ENCODE measurements at places on chromosomes 3 and 15. TPM values are rescaled to one million over a fixed set of nuclear protein-coding genes. Genes with fewer than 3 reads are reported as not detected.

GRCh38 chr15:63858448-63858847 lies 24.7 kb upstream of the HERC1 start:
- no peak for ATAC-seq

GRCh38 chr3:66363148-66363547 lies 137.7 kb downstream of the LRIG1 start:
- no peak for ATAC-seq

DNA sequence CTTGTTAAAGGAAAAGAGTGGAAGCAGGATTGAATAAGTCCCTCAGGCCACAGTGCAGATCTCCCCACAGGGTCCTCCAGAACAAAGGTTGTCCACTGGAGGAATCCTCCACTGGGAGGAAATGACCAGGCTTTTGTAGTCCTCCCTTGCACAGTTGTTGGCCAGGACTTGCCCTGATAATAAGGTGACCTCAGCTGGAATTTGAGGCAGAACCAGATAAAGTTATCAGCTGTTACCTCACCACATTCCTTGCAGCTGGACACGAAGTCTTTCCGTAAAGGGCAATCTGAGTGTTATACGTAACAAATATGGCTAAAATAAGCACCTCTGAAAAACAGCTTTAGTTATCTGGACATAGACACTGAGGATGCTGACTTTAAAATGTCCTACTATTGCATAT lies 83.5 kb upstream of the NAALADL2 start:
- ATAC-seq = no peak

GRCh38 chr3:194615226-194615625 lies 18.0 kb downstream of the TMEM44 start:
- ATAC-seq = no peak

- no peak for ATAC-seq
Observed at GRCh38 chr3:33521736-33522135, 81.5 kb upstream of the UBP1 start.

- ATAC-seq = no peak
Observed at GRCh38 chr3:70546679-70547078, 234.2 kb upstream of the MDFIC2 start.

The SAMD7 gene
- not detected for total RNA-seq

The CDCP1 gene
- total RNA-seq = 0.17 TPM

The KY gene
- not detected for total RNA-seq

The SYNM gene
- 0.58 TPM for total RNA-seq

The ALG1L2 gene
- total RNA-seq = 1.7 TPM

Data from activated T-helper 17 cell treated with anti-CD3 and anti-CD28 coated beads, Interleukin-2, amount 50 U/mL, for 72 hours (primary cell).